K562 (cell line): ENCODE measurements at places on chromosomes 5 and 9. TPM values are rescaled to one million over a fixed set of nuclear protein-coding genes. Genes with fewer than 3 reads are reported as not detected.

DNA sequence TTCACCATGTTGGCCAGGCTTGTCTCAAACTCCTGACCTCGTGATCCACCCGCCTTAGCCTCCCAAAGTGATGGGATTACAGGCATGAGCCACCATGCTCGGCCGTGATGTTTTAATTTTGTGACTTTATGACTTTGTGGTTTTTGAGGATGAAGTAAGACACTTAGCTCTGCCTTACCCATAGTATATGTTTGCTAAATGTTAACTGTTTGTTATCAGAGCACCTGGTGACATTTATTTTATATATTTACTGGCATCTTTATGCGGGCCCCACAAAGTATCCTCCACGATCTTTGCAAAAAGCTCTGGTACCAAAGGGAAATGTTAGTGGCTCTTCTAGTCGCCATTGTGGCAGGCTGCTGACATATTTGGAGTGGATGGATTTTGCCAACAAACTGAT is 6.7 kb downstream of the SLC23A1 start:
- H3K4me3 ChIP-seq: no peak overlapping the region
- no peaks in the 10 kb centered on the region for H3K4me1 ChIP-seq
- DNase-seq: no peak
- peaks cover 9% of the 10 kb centered on the region; the same call in 2 of the 3 replicates for H3K36me3 ChIP-seq

The INSL4 gene
- not detected in 2 replicates for total RNA-seq

The SPATA24 gene
- 6.0 and 8.0 TPM in 2 replicates for total RNA-seq

The HRCT1 gene
- not detected in 2 replicates for total RNA-seq

GRCh38 chr5:78783434-78784130 is 135.0 kb upstream of the LHFPL2 start:
- no peak overlapping the region for H3K27ac ChIP-seq
- peaks cover 11% of the 10 kb centered on the region for H3K4me1 ChIP-seq
- DNase-seq: no peak
- no peaks in the 10 kb centered on the region for H3K36me3 ChIP-seq
- no peak overlapping the region for H3K4me3 ChIP-seq
- no peaks in the 10 kb centered on the region for H3K27me3 ChIP-seq

DNA sequence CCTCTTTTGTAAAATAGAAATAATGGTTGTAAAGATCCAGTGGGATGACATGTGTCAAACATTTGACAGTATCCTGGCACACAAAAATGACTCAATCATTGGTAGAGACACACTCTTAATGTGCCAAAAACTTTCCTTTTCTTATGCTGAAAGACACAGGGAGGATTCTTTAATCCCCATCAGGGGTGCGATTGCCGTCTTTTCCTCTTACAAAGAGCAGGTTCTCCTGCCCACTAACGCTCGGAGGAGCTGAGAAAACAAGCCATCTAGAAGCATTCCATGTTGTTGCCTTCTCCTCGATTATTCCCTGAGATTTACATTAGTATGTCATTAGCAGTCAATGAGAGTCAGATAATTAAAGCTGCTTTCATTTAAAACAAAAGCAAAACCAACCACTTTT is 342.6 kb upstream of the CCNH start:
- no peak for DNase-seq
- H3K4me3 ChIP-seq: no peak overlapping the region
- H3K27me3 ChIP-seq: no peaks in the 10 kb centered on the region
- H3K4me1 ChIP-seq: no peaks in the 10 kb centered on the region
- H3K36me3 ChIP-seq: no peaks in the 10 kb centered on the region

GRCh38 chr5:113474100-113474728 is 14.0 kb downstream of the MCC start:
- no peaks in the 10 kb centered on the region for H3K4me1 ChIP-seq
- no peak overlapping the region for H3K4me3 ChIP-seq
- DNase-seq: peak; percentile 83
- H3K27ac ChIP-seq: no peak overlapping the region
- no peaks in the 10 kb centered on the region for H3K27me3 ChIP-seq
